Activated CD8-positive, alpha-beta memory T cell treated with anti-CD3 and anti-CD28 coated beads for 48 hours (primary cell): ENCODE measurements at places on chromosomes 1 and 21.

DNA sequence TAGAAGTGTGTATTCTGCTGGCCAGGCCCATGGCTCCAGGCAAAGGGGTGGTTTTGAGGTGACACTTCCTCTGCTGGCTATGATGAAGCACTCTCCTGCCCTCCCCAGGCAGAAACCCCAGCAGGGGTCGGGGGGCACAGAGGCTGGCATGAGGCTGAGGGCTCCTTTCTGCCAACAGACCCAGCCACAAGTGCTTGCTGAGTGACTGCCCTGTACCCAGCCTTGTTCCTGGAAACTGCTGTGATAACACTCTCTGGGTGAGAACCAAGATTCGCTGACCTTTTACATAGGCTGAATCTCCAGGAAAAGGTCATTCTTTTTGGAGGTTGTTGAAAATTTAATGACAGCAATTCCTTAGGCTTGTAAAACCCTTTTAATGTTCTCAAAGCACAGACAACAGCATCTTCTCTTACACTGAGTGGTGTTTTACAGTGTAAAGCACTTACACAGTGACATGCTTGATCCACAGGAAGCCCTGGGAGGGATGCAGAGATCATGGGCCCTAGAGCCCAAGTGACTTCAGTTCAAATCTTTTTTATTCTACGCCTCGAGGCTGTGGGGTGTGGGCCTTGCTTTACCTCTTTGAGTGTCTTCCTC is 155.5 kb upstream of the FGGY start:
- DNase-seq = no peak

DNA sequence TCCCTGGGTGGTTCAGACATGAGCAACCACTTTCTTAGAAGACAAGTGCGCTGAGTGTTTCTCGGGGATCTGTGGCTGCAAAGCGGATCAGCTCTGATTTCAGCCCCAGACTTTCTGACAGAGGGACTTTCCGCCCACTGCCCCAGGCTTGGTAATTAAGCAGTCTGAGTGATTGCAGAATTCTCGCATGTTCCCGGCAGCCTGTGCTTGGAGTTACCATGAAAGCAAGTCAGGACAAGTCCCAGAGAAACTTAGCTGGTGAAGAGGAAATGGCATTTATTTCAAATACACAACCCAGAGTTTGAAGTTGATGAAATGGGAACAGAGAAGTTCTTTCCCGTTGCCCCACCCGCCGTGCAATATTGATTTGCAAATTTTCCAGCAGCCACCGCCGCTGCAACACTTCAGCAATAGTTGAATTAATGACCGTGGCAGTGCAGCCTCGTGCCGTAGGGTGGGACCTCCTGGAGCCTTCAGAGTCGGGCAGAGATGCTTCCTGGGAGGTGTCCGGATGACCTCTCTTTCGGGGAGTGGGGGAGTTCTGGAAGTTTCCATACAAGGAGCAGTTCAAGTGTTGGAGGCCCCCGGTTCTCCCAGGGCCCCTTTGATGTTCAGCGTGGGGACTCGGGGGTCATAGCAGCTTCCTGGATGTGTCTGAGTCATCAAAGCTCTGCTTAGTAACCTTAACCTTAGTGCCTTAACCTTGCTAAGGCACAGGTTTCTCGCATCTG is 134.7 kb downstream of the KAZN start:
- no peak for DNase-seq

DNA sequence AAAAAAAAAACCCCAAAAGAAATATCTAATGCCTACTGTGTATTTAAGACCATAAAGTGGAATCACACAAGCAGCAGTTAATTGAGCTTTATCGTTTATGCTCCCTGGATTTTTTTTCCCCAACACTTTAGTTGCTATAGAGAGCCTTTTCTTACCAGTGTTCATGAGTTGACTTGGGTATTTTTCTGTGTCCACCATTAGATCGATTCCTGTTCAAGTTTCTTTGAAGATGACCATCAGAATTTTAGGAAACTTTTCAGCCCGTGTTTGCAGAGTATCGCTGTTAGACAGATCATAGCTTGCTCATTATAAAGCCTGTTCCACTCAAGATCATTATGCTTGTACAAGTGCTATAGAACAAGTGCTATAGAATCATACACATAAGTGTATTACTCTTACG is 1.5 kb downstream of the RALGPS2 start:
- no peak for DNase-seq

DNA sequence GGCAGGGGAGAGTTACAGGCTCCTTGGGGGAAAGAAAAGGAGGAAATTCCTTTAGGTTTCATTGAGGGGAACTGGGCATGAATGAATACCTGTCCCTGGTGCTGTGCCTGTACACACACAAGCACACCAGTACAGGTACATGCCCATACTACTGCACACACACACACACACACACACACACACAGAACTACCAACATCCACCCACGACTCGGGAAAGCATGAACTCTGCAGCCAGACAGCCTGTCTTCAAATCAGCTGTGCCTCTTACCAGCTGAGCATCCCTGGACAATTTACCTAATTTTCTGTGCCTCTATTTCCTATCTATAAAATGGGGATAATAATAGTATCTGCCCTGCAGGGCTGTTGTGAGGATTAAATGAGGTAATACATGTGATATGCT is 7.2 kb upstream of the GRIK3 start:
- DNase-seq = no peak

DNA sequence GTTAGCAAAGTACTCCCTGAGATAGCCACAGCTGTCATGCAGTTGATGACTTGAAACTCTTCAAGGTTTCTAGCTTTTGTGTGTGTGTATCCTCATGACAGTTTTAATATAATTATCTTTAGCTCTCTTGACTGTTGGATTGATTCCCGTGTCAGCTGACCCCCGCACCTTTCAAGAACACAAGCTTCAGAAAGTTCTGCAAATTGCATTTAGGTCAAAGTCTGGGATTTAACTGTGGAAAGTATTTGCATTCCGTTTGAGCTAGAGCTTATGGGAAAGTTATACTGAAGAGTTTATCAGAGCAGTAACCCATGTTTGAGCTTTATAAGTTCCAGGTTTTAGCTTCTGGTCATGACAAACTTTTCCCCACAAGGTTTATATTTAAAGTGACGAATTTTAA is 380.1 kb upstream of the CHRM3 start:
- no peak for DNase-seq

DNA sequence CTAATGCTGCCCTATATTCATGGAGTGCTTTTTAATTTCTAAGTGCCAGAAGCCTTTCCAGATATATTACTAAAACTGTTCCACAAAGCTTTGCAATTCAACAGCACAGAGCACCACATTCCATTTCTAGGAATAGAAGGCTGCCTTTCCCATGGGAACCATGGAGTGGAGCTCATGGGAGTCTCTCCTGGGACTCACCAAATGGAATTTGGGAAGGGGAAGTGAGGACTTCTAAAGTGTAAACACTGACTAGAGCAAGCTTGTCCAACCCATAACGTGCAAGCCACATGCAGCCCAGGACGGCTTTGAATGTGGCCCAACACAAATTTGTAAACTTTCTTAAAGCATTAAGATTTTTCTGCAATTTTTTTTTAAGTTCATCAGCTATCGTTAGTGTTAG is 190.4 kb upstream of the TNR start:
- no peak for DNase-seq

GRCh38 chr21:44497703-44498126 is 42.3 kb downstream of the KRTAP10-1 start:
- DNase-seq = no peak

DNA sequence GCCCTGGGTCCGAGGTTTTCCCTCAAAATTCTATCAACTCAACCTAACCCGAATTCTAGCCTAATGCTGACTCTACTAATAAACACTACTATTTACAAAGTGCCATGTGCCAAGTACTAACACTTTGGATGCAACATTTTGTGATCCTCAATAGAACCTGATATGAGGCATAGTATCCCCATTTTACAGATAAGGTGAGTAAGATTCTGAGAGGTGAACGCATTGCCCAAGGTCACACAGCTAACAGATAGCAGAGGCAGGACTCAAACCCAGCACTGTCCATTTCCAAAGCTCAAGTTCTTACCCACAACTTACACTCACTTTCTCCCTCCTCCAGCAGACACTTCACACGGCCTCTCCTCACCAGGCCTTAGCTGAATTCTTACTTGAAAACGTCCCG is 46.0 kb upstream of the LAPTM5 start:
- no peak for DNase-seq

- no peak for DNase-seq
Measured at GRCh38 chr1:223712194-223712849, at the start of gene CAPN2. CAPN2 (plus strand) TSS chr1:223712539; CDS start chr1:223712641, 102 bp downstream.

DNA sequence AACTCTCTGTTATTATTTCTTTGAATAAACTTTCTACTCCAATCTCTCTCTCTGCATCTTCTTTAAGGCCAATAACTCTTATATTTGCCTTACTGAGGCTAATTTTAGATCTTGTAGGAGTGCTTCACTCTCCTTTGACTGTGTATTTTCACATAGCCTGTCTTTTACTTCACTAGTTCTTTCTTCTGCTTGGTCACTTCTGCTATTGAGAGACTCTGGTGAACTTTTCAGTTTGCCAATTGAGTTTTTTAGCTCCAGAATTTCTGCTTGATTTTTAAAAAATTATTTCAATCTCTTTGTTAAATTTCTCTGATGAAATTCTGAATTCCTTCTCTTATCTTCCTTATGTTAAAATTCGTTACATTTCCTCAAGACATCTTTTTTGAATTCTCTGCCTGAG is 18.2 kb downstream of the GPR88 start:
- DNase-seq = no peak

DNA sequence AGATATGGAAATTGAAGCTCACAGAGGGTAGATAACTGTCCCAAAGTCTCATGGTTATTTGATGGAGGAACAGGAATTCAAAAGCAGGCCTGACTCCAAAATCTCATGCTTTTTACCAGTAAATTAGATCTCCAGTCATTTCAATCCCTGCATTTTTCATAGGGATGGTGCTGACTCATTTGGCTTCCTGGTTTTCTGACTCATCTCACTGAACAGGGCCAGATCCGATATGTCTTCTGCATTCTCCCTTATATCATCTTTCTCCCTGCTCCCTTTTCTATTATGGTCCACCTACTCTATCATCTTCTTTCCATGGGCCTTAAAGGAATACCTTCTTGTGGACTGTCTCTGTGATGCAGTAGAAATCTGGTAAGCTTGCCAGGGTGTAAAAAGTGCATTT is 187.2 kb downstream of the FGGY start:
- no peak for DNase-seq

- no peak for DNase-seq
Measured at GRCh38 chr1:5953386-5953785, 38.8 kb downstream of the NPHP4 start.

GRCh38 chr1:111735858-111736544 is 3.2 kb downstream of the INKA2 start:
- DNase-seq = no peak

DNA sequence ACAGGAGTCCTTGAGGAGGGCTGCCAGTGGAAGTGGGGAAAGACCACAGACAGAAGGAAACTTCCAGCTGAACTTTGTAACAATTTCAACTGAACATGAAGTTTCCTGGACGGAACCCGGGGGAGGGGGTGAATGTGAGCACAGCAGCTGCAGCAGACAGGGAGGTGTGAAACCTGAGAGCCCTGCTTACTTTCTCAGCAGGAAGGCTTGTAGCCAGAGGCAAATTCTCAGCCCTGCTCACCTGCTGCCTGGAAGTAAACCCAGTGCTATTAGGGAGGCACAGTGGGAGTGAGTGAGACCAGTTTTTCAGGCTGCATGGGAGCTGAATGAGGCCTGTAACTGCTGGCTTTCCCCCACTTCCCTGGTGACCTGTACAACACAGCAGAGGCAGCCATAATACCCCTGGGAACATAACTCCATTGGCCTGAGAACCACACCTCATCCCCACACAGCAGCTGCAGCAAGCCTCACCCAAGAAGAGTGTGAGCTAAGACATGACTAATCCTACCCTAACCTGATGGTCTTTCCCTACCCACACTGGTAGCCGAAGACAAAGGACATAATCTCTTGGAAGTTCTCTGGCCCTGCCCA is 9.6 kb upstream of the SPRR2F start:
- DNase-seq = no peak

DNA sequence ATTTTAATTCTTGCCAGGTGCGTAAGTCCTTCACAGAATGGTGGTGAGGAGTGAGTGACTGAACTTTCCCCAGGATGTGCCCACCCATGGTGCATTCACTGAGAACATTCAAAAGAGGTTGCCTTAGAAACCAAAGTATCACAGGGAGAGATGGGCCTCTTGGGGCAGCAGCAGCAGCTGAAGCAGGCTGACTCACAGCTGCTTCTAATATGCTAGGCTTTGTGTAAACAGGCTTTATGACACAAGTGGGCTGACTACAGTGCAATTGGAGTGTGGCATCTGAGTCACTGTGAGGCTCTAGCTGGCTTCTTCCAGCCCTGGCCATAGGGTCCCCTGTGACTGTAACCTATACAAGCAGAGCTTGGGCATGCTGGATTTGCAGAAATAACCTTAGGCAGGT is 12.6 kb downstream of the PIGP start:
- DNase-seq = no peak

DNA sequence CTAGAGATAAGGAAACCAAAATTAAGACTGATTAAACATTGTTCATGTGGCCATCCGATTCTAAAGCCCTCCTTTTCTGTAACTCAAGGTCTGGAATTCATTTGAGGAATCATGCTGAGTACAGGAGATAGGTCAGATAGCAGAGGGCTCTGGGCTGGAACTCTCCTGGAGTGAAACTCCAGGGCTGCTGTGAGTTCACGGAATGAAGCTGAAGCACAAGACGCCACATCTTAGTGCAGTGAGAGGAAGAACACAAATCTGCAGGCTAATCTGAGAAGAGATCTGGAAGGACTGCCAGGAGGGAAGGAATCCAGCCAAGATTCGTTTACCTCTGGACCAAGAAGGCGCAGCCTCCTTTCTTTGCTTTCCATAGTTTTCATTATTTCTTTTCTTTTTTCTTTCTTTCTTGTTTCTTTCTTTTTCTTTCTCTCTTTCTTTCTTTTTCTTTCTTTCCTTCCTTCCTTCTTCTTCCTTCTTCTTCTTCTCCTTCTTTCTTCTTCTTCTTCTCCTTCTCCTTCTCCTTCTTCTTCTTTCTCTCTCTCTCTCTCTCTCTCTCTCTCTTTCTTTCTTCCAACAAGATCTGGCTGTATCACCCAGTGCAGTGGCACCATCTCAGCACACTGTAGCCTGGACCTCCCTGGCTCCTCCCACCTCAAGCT is 74.8 kb upstream of the ATP1B1 start:
- no peak for DNase-seq

DNA sequence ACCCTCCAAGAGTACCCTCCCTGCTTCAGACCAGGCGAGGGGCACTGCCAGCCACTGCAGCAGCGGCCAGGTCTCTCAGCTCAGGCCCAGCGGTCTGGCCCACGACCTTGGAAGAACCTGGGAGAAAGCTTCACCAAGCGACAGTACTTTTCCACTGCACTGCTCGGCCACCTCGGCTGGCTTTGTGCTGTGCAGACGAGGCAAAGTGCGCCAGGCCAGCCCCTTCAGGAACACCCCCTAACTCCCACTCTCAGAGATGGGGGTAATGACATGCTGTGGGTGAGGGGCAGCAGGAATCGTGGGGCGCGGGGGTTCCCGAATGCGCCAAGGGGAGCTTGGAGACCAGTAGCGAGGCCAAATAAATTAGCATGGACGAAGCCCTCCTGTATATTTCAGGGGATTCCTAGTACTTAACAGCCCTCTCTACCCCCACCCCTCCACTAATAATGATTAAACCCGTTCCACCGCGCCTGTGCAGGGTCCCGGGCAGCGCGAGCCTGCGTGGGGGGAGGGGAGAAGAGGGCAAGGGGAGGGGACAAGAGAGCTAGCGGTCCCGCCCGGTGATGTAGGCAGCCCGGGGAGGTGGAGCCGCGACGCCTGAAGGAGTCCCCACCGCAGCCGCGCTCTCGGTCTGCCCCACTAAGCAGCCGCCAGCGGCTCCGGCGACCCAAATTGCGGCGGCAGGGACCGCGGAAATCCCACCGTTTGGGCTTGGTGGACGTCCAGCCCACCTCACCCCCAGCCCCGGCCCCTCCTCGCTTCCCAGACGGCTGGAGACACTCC is at the start of gene FAM43B:
Gene FAM43B, plus strand, starts transcription at position 629 of the 783 bp plus-strand sequence. CDS start 401 bp downstream, outside the sequence.
- no peak for DNase-seq
